Caco-2 (cell line): ENCODE measurements at places on chromosomes 13 and 19. TPM values are rescaled to one million over a fixed set of nuclear protein-coding genes. Genes with fewer than 3 reads are reported as not detected.

LRRC63 gene
- total RNA-seq, result not detected in 2 replicates

SBK2 gene
- total RNA-seq, result not detected in 2 replicates

CYP4F8 gene
- not detected in 2 replicates for total RNA-seq

CCDC97 gene
- 47.1 and 47.8 TPM in 2 replicates for total RNA-seq

SIAH3 gene
- total RNA-seq, result not detected in 2 replicates

SIGLECL1 gene
- not detected in 2 replicates for total RNA-seq

FSD1 gene
- total RNA-seq, result 9.0 and 15.6 TPM in 2 replicates

NOSIP gene
- total RNA-seq, result 74.7 and 77.7 TPM in 2 replicates
